ENCODE measurements at places on chromosomes 13 and 19.

- ATAC-seq: no peak
Measured at GRCh38 chr13:46340631-46341111, 46.4 kb downstream of the RUBCNL start.

DNA sequence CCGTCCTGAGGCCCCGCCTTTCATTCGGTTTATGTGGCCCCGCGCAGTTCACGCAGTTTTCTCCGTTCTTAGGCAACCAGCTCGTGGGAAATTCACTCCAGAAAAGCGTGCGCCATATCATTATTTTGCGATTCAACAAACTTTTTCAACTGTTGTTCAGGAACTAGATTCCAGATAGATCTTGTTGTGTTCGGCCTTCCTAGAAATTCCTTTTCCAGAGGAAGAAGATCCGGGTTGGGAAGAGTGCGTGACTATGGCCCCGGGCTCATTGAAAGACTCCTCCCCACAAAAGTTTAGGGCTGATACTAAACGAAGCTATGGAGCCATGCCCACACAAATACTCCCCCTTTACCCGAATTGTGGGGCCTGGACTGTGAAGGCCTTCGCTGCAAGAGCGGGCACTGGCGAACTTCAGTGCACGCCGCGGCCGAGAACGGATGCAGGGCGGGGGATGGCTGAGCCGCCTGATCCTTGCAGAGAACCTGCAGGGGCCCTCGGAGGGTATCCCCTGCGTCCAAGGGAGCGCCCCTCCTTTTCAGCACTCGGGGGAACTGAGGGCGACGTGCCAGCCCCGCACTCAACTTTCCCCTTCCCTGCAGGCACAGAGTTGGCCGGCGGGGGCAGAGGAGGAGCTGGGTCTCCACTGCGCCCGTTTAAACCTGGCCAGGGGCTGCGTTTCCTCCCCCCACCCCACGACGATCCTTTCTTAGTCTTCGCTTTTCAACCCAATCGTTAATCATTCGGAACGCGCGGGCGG is 904 bp upstream of the SOX1 start:
- ATAC-seq: peak; percentile 54

DNA sequence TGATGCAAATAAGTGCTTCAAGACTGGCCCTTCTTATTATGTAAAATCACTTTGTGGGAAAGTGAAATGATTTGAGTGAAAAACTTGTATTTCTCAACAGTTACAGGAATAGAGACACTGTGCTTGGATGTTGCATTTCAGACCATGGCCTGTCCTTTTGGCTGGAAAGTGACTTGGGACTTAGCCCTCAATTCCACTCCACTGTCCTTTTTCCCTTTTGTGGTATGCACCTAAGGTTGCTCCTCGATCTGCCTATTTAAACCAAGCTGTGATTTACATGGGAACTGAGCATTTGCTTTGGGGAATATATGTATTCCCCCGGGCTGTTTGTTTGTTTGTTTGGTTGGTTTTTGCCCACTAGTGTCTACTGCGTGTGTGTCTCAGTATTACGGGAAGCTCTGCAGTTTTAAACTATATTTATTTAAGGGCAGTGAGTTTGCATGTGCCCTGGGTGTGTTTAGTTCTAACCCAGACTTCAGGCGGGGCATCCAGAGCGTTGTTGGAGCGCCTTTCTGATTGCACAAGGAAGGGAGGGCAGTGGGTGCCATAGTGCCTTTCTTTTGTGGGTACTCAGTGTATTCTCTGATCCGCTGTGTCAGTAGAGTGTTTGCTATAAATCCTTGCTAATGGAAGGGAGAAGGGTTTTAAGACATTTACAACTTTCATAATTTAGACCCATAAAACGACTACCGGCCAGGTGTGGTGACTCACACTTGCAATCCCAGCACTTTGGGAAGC is 18.2 kb upstream of the RNF113B start:
- no peak for ATAC-seq

DNA sequence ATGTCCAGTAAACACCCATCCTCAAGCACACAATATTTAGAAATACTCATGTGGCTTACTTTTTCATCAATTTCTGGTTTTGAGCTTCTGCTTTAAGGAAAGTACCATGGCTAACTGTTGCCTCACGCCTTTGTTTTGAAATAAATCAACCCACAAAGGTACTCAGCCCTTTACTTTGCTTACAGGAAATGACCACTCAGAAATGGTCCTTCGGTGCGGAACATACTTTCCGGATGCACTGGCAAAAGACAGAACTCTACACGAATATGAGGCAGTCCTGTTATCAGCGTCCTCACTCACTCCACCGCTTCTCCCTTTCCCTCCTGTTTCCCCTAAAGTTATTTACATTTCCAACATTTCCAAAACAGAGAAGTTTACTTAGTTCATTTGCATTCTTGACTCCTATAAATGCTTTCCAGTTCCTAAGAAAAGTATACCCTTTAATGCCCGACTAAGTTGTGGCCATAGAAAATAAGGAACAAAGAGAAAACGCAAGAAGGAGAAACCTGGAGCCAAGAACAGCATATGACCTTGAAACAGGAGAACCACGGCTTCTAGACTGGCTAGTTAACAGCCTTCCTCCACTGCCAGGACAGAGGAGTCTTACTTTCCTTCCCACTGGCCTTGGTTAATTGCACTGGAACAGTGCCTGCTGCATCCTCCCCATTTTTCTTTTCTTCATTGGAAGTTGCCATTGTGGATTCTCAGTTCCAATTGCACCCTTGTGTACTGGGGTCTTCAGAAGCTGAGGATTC is 10.6 kb downstream of the FPR2 start:
- no peak for ATAC-seq
